ENCODE measurements at places on chromosomes 12 and 14.
A peak's percentile ranks its signal among the peaks of the same experiment; 100 is the strongest.

DNA sequence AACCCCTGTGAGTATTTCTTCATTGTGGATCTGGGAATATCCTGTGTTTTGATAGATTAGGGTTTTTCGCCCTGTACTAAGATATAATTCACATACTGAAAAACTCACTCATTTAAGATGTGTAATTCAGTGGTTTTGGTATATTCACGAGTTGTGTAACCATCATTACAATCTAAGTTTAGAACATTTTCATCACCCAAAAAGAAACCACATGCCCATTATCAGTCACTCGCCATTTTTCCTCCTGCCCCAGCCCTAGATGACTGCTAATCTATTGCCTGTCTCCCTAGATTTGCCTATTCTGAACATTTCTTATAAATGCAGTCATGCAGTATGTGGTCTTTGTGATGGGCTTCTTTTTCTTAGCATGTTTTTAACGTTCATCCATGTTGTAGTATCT lies 67.9 kb upstream of the ATF1 start:
- DNase-seq = no peak

DNA sequence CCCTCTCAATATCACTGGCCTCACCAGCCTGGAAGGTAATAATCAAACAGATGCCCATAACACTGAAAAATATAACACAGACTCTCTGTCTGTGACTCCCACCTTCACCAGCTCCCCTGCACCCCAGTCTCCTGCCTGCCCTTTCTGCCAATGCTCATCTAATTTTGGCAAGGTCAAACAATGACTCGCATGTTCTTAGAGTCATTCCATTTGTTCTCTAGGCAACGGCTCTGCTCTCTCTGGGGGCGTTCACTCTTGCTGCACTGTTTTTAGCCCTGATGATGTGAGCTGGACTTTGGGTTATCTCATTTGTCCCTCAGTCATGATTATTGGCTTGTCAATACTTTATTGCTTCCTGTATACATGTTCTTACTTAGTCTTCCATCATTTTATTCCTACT lies 691.8 kb downstream of the FLRT2 start:
- DNase-seq = no peak

DNA sequence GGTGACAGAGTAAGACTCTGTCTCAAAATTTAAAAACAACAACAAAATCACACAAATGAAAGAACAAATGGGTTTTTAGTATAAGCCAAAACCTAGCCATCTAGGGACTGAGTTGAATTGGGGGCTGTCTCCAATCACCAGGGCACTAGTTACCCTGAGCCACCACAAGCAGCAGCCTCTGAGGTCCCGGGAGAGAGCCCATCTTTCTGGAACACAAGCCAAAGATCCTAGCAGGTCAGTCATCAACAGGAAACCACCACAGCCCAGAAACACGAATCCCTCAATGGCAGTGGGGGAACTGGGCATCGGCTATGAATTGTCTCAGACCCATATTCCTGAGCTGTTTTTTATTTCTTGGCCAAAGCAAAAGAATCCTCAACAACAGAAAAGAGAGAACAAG lies 75.3 kb downstream of the KDM2B start:
- no peak for DNase-seq

GRCh38 chr12:26690601-26691000 lies 142.4 kb downstream of the ITPR2 start:
- DNase-seq = no peak

GRCh38 chr12:130818272-130818634 lies 20.8 kb downstream of the STX2 start:
- DNase-seq = no peak

GRCh38 chr12:132433641-132434395 lies 56.1 kb upstream of the FBRSL1 start:
- no peak for DNase-seq

- DNase-seq = no peak
Measured at GRCh38 chr12:120263748-120264085, 1.8 kb downstream of the PXN start.

DNA sequence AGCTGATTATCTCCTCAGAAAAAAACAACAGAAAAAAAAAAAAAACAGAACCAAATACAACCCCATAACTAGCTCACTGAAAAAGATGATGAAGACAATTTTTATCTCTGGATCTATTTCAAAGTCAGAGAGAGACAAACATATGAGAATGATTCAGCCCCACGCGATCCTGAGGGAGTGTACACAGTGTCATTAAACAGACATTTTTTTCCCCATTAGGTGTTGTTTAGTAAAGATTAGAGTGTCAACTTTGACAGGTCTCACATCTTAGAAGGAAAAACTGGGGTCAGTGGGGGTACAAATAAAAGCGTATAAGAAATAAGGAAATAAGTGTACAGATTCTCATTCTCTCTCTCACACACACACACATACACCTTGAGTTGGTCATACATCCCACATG lies 635.4 kb downstream of the NRXN3 start:
- no peak for DNase-seq

DNA sequence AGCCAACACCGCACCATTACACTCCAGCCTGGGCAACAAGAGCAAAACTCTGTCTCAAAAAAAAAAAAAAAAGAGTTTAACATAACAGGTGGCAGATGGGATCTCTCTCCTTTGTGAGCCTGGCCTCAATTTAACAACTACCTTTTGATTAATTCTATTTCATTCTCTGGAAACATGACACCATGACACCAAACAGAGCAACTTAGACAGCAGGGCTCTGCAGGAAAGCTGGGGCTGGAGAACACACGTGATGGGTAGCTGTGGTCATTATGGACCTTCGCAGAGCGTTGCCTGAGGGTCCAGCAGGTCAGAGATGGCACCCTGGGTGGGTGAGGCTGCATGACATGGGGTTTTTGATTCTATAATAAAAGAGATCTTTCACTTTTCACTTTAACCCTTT lies 1.7 kb upstream of the DGLUCY start:
- DNase-seq = no peak

GRCh38 chr12:69161829-69162228 lies 77.5 kb upstream of the CPSF6 start:
- DNase-seq = peak; percentile 18

DNA sequence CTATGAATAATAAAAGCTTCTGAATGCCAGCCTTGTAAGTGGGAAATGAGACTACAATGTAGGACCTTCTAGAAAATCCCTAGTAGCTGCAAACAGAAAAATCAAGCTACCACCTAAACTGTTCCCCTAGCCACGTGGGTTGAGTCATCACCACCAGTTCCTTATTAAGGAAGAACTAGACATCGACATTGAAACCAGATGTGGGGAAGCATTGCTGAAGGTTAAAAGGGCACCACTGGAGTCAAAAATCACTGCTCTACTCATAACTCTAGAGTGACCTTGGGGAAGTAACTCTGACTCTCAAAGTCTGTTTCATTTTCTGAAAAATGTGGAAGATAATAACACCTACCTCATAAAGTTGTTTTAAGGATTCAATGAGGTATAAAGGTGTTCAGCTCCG lies 9.4 kb upstream of the CNIH1 start:
- DNase-seq = no peak

DNA sequence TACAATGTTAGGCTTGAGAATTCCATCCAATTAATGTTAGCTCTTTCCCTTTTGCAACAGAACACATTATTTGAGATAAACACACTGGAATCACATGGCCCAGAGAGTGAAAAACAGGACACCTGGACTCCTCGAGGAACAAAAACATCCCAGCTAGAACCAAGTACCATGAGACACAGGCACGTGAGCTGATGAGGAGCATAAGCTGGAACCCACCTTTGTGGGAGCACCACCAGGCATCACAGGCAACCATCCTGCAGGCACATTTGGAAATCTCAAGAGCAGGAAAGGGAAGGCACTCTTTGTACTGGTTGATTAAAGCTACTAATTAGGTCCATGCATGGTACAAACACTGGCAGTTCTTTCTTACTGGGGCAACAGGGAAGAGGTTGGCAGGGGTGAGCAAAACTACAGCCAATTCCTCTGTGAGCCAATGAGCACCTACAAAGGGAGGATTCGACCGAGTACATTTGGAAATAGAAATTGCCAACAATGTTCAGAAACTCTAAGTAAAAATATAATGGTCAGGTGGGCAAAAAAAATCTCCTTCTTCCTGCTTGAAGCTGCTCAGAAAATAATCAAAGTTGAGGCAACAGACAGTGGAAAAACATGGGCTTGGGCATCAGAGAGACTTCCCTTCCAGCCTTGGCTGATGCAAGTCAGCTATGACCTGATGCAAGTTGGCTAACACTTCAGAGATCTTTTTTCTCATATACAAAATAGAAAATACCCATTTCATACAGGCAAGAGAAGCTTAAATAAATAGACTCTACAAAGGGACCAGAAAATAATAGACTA lies 216.7 kb downstream of the NUAK1 start:
- no peak for DNase-seq
